ENCODE measurements at places on chromosomes 6 and 20.

- no peak for DNase-seq
Measured at GRCh38 chr6:159943968-159944598, 24.8 kb upstream of the IGF2R start.

GRCh38 chr6:34259529-34260069, 10.8 kb upstream of the SMIM29 start:
- no peak for DNase-seq

DNA sequence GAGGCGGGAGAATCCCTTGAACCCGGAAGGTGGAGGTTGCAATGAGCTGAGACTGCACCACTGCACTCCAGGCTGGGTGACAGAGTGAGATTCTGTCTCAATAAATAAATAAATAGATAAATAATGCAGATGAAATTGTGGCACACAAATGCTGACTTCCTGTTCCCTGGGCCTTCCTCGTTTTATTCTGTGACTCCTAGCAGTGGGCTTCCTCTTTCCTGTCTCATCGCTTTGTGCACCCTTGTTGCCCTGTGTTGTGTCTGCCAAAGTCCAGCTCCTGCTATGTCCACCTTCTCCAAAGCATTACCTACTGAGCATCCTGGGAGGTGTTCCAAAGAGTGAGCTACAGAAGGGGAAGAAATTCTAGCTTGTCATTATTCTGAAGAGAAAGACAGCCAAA, 100.2 kb upstream of the TIAM2 start:
- DNase-seq: no peak

DNA sequence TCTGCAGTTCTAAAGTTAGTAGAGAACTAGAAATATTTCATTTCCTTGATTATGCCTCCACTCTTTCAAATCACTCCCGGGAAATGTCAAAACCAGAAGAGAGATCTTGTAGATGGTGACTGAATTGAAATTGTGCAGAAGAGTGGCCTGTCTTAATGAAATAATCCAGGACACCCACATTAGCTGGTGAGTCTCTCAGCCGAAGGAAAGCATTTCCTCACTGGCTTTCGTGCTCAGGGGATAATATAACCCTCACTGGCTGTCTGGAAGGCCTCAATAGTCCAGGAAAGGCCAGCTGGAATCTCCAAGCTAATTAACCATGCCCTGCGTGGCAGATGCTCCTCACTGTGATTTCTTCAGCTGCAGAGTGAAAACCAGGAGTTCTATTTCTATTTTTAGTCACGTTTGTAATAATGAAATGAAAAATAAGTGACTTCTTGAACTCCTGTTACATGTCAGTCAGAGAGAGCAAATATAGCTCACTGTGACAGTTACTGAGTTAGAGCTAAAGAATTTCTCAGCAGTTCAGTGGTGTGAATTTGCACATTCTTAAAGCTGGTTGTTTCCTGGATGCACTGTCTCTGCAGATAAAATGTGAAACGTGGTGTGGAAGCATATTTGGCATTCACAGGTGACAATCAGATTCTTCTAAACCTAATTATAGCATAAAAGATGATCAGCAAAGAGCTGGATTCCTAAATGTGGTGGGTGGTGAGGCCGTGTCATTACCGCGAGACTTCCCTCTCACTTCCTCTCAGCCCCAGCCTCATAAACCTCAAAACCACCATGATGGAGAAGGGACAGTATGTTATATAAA, 211.7 kb downstream of the LMBRD1 start:
- no peak for DNase-seq

GRCh38 chr20:37714978-37715672, 21.3 kb downstream of the CTNNBL1 start:
- DNase-seq: no peak

DNA sequence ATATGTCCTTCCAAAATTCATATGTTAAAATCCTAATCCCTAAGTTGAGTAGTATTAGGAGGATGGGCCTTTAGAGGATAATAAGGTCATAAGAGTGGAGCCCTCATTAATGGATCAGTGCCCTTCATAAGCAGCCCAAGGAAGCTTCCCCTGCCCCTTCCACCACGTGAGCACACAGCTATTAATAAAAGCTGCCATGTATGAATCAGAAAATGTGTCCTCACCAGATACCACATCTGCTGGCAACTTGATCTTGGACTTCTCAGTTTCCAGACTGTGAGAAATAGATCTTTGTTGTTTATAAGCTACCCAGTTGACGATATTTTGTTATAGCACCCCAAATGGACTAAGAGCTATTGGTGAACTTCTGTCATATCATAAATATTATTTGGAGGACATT, 207.7 kb upstream of the HDDC2 start:
- DNase-seq: no peak

Measured in H54 (cell line).